ENCODE measurements at places on chromosomes 13 and 19.

- no peak for DNase-seq
These were observed 20.9 kb downstream of the KLHL26 start for GRCh38 chr19:18657590-18658365.

DNA sequence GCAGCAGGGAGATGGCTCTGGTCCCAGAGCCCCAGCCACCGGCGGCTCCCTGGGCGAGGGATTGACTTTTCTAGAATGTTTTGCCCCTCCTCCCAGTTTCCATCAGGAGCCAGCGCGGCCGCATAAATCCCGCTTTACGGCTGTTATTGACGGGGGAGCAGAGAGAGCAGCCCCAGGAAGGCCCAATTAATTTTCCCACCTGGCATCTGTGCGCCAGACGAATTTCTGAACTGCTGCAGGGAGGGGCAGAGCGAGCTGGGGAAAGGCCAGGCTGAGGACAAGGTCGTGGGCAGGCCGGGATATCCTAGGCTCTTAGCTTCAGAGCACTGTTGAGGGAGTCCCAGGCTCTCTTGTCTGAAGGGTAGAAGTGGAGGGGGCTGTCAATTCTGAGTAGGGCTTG lies 24.7 kb downstream of the ZNRF4 start:
- no peak for DNase-seq

DNA sequence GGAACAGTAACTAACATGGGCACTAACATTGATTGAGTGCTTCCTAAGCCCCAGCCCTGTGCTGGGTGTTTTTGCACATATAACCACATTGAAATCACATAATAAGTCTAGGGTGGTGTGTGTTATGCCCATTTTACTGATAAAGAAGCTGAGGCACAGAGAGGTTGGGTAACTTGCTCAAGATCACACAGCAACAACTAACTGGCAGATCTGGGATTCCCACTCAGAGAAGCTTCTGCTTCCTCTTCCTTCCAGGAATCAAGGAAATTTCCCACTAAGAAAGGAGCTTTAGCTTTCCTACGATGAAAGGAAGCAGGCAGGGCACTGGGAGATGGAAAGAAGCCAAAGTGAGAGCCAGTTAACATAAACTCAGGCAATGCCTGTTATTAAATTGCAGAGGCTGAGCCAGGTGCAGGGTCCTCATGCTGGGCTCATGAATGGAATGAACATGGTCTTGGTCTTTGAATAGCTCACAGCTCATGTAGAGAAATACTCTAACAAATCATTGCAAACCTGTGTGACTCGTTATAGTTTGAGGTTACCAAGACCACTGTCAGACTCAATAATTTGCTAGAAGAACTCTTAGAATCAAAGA lies 10.1 kb downstream of the SSC5D start:
- no peak for DNase-seq

GRCh38 chr13:93687261-93687660 lies 460.7 kb downstream of the GPC6 start:
- DNase-seq = no peak

- DNase-seq = no peak
These were observed 16.7 kb upstream of the ITM2B start for GRCh38 chr13:48216204-48216711.

GRCh38 chr13:114155320-114155719 lies 22.9 kb upstream of the RASA3 start:
- no peak for DNase-seq

DNA sequence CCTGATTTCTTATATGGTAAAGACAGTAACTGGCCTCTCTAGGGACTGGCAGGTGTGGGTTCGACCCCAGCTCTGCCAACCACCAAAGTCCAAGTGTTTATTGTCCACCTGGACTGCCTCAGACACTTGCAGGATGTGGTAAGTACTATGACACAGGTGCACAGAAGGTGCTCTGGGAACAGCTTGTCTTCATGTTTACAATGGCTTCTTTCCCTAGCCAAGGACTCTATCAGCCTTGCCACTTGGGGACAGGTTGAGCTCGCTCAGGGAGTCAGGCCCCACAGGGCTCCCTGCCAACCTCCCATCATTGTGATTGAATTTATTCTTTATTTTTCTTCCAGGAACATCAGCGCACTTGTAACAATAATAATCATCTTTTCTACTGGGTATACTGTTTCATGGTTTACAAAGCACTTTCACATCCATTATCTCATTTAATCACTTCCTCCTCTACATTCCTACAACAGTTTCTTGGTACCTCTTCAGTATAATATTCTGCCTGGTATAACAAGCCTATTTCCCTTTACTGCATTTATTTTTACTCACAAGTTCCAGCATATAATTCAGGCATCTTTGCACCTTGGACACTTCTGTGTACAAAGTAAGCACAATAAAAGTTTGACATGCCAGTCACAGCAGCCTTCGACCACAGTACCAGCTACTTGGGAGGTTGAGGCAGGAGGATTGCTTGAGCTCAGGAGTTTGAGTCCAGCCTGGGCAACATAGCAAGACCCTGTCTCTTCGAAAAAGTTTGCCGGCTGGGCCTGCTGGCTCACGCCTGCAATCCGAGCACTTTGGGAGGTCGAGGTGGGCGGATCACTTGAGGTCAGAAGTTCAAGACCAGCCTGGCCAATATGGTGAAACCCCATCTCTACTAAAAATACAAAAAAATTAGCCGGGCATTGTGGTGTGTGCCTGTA lies 24.2 kb upstream of the GATAD2A start:
- no peak for DNase-seq

- peak; percentile 95 for DNase-seq
These were observed at the start of gene TRMT1 for GRCh38 chr19:13116282-13117175. TSS of gene TRMT1 (minus strand) at chr19:13116740. CDS start at chr19:13116399, 341 bp downstream.

DNA sequence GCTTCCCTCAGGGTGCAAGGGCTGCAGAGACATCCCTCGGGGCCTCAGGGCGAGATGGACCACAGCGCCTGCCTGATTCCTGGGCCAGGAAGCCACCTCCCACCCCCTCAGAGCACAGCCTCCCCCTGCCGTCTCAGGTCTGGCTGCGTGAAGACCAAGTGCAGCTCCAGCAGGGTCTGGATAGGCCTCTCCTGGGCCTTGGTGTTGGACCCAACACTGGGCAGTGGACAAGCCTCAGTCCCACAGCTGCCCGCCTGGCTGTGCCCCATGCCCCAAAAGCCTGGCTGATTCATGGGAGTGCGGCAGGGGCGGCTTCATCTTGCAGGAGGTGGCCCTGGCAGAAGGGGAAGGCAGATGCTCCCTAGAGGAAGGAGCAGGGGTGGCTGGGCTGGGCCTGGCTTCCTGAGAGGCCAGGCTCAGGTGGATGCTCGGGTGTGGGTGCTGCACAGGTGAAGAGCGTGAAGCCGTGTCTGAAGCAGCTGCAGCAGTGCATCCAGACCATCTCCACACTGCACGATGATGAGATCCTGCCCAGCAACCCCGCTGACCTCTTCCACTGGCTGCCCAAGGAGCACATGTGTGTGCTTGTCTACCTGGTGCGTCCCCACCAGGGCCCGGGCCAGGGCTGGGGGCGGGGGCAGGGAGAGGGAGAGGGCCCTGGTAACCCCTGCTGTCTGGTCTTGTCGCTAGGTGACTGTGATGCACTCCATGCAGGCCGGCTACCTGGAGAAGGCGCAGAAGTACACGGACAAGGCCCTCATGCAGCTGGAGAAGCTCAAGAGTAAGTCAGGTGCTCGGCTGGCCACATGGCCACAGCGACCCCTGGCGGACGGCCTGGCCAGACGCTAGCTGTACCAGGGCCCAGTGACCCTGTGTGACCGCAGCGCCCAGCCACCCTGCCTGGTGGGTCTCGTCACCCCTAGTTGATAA lies 21.7 kb downstream of the MAU2 start:
- no peak for DNase-seq

GRCh38 chr19:17184371-17184841 lies 30.8 kb upstream of the USE1 start:
- peak; percentile 83 for DNase-seq

DNA sequence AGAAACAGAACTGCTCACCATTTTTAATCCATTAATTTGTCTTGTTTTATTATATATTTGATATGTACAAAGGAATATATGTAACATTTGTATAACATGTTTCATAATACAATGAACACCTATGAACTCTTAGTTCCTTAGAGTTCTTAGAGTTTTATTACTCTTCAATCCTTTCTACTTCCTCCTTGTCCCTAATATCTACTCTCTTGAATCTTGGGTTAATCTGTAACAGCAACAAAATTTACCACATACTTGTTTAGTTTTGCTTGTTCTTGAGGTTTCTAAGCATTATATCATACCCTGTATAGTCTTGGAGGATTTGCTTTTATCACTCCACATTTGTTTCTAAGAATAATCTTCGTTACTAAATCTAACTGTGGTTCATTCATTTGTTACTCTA lies 151.4 kb downstream of the PDS5B start:
- DNase-seq = no peak

DNA sequence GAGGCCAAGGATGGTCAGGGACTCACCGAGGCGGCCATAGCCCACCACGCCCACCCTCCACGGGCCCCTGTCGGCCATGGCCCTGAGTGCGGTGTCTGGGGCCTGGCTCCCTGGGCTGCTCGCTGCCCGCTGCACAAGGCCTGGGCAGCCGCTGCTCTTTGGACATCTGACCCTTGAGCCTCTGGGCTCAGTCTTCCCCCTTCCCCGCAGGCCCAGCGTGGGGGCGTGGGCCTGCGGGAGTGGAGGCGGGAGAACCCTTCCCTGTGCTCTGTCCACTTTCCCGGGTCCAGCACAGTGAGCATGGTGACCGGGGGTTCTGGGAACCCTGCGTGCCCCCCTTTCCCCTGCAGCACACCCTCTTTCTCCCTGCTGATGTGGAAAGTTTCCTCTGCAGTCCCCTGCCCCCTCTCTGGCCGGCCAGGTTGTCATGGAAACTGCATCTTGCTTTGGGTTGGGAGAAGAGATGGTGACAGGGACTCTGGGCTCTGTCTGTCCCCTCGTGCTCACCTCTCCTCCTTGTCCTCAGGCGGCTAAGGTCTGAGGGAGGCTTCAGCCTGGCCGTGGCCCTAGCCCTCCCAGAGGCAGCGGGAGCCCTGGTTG lies at the start of gene ASPDH:
ASPDH (minus strand) TSS at position 168 of the 600 bp plus-strand sequence; CDS start at position 78, 90 bp downstream.
- DNase-seq = no peak

GRCh38 chr13:36883824-36884223 lies 36.2 kb downstream of the SMAD9 start:
- no peak for DNase-seq

DNA sequence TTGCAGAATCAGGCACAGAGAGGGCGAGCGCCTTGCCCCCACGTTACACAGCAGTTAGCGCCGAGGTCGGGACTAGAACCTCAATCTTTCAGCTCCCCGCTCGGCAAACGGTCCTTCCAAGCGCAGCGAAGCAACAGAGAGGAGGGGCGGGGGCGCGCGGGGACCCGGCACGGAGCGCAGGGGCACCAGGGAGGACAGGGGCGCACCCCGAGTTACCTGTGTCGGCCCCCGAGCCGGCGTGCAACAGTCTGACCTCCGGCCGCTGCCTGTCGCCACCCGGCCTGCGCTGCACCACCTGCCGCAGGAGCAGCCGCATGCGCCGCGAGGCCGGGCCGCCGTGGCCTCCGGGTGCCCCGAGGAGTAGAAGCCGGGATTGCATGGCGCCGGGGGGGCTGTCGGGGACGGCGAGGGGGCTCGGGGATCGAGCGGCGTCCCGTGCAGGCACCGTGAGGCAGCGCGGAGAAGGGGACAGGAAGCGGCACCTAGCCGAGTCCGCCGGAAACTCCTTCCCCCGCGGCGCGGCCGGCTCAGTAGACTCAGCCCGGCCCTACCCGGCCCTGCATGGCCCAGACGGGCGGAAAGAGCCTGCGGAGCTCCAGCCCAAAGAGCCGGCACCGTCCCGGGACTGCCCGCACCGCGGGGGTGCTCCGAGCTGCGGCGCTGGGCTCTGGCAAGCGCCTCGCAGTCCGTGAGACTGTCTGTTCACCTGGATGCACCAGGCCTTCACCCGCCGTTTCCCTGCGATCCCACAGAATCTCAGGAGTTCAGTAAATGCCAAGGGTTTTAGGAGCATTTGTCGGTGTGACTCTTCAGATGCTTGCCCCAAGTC lies at the start of gene VWA8:
VWA8 (minus strand) TSS at position 473 of the 829 bp plus-strand sequence; CDS start at position 379, 94 bp downstream.
- DNase-seq = peak; percentile 96

DNA sequence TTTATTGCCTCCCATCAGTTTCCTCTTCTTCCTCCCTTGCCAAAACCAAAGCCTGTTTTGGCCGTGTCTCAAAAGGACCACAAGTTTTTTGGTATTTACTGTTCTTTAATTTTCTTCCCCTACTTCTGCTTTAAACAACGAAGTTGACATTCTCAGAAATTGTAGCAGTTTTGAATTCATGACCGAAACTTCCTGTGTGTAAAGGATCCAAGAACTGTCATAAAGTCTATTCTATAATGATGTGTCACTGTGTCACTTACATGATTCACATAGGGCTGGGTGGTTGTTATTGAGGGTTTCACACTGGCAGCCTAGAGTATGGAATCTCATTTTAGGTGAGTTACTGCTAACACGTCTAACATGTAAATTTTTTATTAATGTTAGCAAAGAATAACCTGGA lies 741.0 kb upstream of the KLHL1 start:
- DNase-seq = no peak

DNA sequence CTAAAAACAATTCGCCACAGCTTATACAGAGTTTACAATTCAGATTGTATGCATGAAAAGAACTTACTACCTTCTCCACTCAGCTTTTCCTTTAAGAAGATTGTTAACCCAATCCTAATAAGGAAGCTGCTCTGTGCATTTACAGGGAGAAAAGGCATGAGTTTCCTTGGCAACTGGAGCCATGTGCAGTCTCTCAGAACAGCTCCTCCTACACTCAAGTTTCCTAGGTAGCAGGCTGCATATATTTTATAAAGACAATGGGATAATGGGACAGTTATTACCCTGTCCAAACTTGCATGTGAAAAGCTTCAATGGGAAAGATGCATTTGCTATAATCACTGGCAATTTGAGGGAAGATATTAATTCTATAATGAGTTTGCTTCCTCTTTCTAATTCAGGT lies 125.5 kb upstream of the TRPC4 start:
- DNase-seq = no peak

- no peak for DNase-seq
These were observed 9.8 kb upstream of the ZNF544 start for GRCh38 chr19:58218899-58219298.

- no peak for DNase-seq
These were observed 1628.2 kb upstream of the SLC10A2 start for GRCh38 chr13:104694397-104694796.

DNA sequence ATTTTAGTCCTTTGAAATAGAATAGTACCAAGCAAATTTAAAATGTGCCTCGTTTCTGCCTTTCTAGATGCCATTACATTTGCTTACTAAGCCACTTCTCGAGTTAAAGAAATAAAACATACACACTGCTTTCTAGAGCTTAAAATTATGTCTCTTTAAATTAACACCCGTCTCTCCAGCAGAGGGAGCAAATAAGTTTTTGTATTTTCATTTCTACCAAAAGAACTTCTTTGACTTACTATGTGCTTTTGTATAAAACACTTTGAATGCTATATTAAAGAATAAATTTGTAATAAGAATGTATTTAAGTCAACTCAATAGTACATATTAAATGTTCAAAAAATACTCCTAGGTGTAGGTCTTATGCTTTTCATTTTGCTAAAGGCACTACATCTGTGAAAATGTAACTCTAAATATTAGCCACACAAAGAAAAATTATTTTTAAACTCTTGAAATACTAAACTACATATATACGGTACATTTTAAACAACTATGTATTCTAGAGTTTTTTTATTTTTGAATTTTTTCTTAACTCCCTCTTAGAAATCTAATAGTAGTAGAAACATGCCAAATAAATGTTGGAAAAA lies 269.3 kb upstream of the MIR17HG start:
- DNase-seq = no peak
